ENCODE measurements at places on chromosomes 13 and 19. TPM values are rescaled to one million over a fixed set of nuclear protein-coding genes. Genes with fewer than 3 reads are reported as not detected.

The CEACAM4 gene
- not detected for total RNA-seq

The VSIG10L gene
- total RNA-seq = 3.5 TPM

The BRCA2 gene
- total RNA-seq = 2.8 TPM

The ZNF587B gene
- total RNA-seq = 16.5 TPM

The FUT2 gene
- total RNA-seq = not detected

The RNF17 gene
- not detected for total RNA-seq

The C19orf47 gene
- total RNA-seq = 13.1 TPM

The CGB8 gene
- total RNA-seq = not detected

DNA sequence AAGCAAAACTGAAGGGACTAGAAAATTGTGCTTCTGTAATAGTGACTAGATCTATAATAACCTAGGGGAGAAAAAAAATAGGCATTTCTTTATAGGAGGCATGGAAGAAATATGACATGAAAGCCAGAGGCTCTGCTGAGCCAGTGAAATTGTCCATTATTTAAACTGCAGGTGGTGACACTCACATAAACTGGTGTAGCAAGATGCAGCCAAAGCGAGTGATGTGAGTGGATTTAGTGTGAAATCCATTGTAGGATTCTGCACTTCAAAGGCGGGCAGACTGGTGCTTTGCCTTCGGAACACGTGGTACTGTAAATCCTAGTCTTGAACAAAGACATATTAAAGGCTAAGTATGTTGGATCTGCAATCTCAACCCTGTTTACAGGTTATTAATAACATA, 361.9 kb downstream of the TBC1D4 start:
- H3K4me3 ChIP-seq = no peak overlapping the region
- no peaks in the 10 kb centered on the region for H3K27me3 ChIP-seq
- H3K27ac ChIP-seq = no peak overlapping the region

DNA sequence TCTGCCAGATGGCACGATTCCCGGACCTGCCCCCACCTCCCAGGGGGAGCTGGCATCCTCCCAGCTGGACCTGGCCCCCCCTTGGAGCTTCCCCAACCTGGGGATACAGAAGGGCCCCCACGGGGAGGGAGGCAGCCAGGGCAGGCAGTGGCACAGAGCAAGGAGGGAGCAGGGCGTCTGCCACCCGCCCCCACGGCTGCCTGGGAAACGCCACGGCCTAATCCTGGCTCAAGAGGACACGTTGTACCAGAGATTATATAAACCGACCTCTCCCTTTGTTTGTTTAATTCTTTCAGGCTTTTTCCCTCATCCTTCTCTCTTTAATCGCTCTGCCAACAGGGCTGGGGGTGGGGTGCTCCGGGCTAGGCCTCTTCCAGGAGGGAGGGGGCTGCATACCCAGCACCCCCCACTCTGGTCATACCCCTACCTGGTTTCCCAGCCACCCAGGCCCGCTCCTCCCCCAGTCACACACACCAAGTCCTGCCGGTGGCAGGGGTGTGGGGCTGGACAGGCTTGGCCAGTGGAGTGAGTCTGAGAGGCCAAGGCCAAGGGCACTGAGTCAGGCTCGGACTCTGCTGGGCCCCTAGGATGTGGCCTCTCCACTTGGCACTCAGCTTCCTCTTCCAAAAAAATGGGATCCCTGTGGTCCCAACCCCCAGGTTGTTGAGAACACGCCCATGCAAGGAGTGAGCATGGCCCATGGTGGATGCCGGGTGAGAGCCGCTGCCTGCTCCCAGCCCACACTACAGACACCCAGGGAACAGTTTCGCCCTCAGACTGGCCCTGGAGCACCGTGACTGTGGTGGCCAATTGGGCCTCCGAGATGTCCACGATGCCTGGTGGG, 29.5 kb upstream of the NFIC start:
- peaks cover 34% of the 10 kb centered on the region for H3K4me1 ChIP-seq
- DNase-seq = no peak
- no peak overlapping the region for H3K4me3 ChIP-seq
- no peaks in the 10 kb centered on the region for H3K36me3 ChIP-seq
- peak overlapping the region; percentile 85 for H3K27ac ChIP-seq

GRCh38 chr13:76971851-76972829, 19.7 kb upstream of the CLN5 start:
- H3K27me3 ChIP-seq = peaks cover 53% of the 10 kb centered on the region
- H3K4me1 ChIP-seq = peaks cover 9% of the 10 kb centered on the region
- no peak overlapping the region for H3K27ac ChIP-seq
- no peak overlapping the region for H3K4me3 ChIP-seq

GRCh38 chr13:41668130-41668757, 210.9 kb downstream of the RGCC start:
- H3K4me1 ChIP-seq = no peaks in the 10 kb centered on the region
- no peaks in the 10 kb centered on the region for H3K27me3 ChIP-seq
- no peak overlapping the region for H3K27ac ChIP-seq
- DNase-seq = no peak
- H3K36me3 ChIP-seq = no peaks in the 10 kb centered on the region

- no peaks in the 10 kb centered on the region for H3K36me3 ChIP-seq
- no peak overlapping the region for H3K27ac ChIP-seq
- H3K27me3 ChIP-seq = peaks cover 1% of the 10 kb centered on the region
- no peaks in the 10 kb centered on the region for H3K4me1 ChIP-seq
- no peak overlapping the region for H3K4me3 ChIP-seq
These were observed 272.6 kb upstream of the KLHL1 start for GRCh38 chr13:70380809-70381208.

- H3K27me3 ChIP-seq = peaks cover 5% of the 10 kb centered on the region
- H3K4me1 ChIP-seq = peaks cover 18% of the 10 kb centered on the region
- H3K27ac ChIP-seq = no peak overlapping the region
- no peak overlapping the region for H3K4me3 ChIP-seq
These were observed 176.2 kb downstream of the FOXO1 start for GRCh38 chr13:40490086-40490758.

- H3K27me3 ChIP-seq = no peaks in the 10 kb centered on the region
- H3K27ac ChIP-seq = no peak overlapping the region
- no peak for DNase-seq
- H3K4me3 ChIP-seq = no peak overlapping the region
- H3K4me1 ChIP-seq = peaks cover 54% of the 10 kb centered on the region
These were observed 820.6 kb downstream of the PCDH9 start for GRCh38 chr13:66409542-66409941.

DNA sequence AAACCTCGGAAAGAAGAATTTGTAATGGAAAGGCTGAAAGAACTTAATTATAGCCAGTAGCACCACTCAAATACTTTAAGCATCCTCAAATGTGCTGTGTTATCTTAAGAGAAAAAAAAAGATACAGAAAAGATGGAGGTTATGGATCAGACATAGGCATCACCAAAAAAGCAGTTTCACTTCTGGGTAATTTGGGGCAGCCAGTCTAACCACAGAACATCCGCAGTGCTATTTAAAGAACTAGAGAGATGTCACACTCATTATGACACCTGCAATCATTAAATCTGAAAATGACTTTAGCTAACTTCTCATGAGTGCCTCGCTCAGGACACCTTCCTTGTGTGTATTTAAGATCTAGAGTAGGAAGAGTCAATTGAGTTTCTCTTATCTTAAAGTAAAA, 211.8 kb downstream of the RBM26 start:
- H3K27ac ChIP-seq = no peak overlapping the region
- DNase-seq = no peak
- no peaks in the 10 kb centered on the region for H3K27me3 ChIP-seq
- H3K36me3 ChIP-seq = no peaks in the 10 kb centered on the region
- H3K4me1 ChIP-seq = no peaks in the 10 kb centered on the region

DNA sequence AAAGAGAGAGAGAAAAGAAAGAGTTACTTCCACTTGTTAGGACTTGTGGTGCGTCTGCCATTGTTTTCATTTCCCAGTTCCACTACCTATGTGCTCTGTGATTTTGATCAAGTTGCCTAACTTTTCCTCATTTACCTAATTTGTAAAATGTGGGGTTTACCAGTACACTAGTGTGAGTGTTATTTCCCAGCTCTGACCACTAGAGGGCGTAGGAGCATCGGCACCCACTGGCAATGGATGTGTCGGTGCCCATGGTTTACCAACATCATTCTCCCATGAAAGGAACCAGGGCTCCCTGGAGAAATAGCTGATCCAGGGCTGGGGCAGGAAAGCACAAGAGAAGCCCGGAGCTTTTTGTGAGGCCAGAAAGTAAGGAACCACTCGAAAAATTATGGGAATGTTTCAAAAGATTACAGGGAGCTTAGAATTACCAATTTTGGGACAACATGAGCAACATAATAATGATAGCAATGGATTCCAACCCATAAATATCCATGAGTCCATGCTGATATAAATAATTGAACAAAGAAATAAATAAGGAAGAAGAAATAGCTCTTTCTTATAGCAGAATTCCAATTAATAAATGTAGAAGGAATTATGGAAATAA, 15.1 kb upstream of the CEACAM4 start:
- no peak overlapping the region for H3K4me3 ChIP-seq
- H3K36me3 ChIP-seq = no peaks in the 10 kb centered on the region
- DNase-seq = no peak
- no peaks in the 10 kb centered on the region for H3K4me1 ChIP-seq
- peaks cover 3% of the 10 kb centered on the region for H3K27me3 ChIP-seq

DNA sequence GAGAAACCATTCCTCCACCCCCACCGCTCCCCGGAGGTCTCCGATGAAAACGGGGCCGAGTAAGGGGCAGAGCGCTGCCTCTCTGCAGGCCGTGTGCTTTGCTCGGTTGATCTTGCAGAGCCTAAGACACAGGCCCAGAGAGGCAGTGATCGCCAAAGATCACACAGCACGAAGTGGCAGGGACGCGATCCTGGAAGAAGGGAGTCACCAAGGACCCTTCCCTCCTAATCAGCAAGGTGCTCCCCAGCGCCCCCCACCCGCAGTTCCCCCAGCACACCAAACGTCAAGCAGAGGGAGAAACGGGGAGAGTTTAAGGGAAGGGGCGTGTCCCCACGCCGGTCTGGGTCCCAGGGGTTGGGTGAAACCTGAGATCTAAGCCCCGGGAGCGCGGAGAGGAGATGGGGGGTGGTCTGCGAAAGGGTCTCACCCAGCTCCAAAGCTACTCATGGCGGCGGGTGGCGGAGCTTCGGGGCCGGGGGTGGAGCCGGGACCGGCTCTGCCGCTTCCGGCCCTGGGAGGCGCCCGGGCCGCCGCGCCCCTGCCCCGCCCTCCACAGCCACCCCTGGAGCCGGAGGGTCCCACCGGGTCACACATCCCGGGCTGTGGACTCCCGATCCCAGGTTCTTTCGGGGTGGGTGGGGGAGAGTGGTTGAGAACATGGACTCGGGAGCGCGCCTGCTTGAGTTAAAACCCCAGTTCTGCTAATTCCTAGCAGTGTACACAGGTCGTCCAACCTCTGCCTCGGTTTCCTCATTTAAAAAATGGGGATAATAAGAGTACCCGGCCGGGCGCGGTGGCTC, at the start of gene EML2:
Gene EML2, minus strand, starts transcription at position 468 of the 800 bp plus-strand sequence. Its CDS starts 21 bp downstream, at position 447.
- H3K27me3 ChIP-seq = no peaks in the 10 kb centered on the region
- H3K36me3 ChIP-seq = no peaks in the 10 kb centered on the region
- H3K27ac ChIP-seq = peak within 1 kb of the TSS; percentile 86
- H3K4me3 ChIP-seq = peak within 1 kb of the TSS; percentile 91

DNA sequence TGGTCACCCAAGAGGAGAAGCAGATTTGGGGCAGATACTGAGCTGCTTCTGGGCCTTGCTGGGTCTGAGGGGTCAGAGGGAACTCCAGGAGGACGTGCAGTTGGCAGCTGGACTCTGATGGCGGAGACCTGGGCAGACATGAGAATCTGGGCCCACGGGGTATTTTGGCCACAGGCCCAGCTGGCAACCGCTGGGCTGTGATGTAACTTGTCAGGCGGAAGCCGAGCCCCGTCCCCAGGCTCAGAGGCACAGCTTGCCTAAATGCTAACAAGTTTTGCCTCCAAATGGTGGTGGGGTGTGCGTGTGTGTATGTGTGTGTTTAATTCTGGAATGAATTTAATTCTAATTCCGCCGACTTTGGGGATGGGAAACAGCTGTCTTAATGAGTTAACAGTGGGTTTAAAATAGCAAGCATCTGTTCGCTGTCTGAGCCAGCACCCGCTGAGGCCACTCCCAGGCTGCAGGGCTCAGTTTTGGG, 11.6 kb downstream of the ZNRF4 start:
- no peak overlapping the region for H3K27ac ChIP-seq
- DNase-seq = no peak
- no peaks in the 10 kb centered on the region for H3K36me3 ChIP-seq
- H3K4me3 ChIP-seq = no peak overlapping the region
- H3K27me3 ChIP-seq = peaks cover 29% of the 10 kb centered on the region

All from osteocyte (in vitro differentiated cells).